ENCODE measurements at places on chromosomes 2 and 18.

- DNase-seq: no peak
Observed at GRCh38 chr2:119280680-119281079, 57.0 kb downstream of the STEAP3 start.

DNA sequence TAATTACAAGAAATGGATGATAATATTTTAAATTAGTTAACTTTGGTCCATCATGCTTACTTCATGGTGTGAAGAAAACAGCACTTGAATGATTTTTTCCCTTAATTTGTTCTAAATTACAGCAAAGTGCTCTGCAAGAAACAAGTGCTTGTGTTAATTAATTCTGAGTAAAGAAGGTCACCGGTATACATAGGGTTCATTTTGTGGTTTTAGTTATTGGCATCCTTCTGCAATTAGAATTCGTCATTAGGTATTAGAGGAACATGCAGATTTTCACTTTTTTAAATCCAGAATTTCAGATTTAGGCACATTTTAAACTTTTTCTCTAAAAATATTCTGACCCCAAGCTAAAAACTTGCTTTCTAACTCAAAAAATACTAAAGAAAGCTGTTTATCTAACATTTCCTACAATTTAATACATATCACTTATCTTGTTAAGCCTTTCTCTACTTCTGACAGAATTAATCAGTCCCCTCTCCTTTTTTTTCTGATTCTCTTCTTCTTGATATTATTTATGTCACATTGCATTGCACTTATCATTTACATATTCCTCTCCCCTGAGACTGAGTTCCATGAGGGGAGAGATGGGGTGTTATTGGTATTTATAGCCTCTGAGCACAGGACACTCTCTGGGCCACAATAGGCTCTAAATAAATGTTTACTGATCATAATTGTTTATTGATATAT is 129.2 kb downstream of the PLA2R1 start:
- no peak for DNase-seq

DNA sequence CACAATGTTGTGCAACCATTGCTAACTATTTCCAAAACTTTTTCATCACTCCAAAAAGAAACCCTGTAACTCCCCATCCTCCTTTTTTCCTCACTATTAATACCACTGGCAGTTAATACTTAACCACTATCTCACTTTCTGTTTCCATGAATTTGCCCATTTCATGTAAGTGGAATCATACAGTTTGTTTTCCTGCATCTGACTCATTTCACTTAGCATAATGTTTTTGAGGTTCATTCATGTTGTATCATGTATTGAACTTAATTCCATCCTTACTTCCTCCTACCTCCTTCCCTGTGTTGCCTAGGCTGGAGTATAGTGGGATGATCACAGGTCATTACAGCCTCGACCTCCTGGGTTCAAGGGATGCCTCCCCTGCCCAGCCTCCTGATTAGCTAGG is 68.3 kb downstream of the FAM117B start:
- DNase-seq: no peak

DNA sequence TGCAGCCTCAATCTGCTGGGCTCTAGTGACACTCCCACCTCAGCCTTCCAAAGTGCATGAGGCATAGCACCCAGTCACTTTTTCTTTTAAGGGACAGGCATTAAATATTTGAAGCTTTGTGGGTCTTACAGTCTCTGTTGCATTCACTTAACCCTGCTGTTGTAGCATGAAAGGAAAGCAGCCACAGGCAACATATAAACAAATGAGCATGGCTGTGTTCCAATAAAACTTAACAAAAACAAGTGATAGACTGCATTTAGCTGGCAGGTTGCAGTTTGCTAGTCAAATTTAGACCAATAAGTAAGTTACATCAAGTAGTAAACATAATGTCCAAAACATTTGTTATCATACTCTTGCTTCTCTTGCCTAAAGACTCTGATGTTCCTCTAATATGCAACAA is 297.3 kb upstream of the MMADHC start:
- no peak for DNase-seq

DNA sequence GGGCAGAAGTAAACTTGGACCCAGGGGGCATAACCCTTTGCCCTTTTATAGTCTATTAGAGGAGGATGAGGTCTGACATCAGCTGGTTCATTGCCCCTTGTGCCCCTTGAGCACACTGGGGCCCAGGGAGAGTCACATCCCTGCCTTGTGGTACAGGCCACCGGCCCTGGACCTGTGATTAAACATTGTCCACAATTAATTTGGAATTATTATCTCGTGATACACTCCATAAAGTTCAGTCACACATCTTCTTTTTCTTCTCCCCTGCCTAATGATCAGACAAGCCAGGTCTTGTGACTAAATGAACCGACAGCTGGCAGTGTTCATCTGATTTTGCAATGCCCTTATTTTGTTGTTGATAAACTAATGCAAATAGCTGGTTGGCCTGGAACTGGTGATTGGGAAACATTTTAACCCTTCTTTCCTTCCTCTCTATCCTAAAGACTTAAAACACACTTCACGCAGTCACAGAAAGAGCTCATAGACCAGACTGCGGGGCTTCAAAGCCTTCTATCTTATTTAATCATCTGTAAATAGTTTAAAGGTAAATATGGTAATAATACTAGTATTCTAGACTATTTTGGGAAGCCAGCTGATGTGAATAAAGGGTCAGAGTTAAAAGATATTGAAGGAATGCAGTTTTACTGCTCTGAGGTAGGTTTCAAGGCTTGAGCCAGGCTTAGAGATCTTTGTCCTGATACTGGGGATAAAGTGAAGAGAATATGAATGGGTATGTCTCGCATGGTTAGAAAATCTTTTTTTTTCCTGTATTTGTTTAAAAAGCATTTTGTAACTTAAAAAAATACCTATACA is 13.4 kb downstream of the IL1R1 start:
- DNase-seq: no peak

- DNase-seq: no peak
Observed at GRCh38 chr2:134359367-134360081, 105.7 kb downstream of the MGAT5 start.

All from CD4-positive, alpha-beta T cell treated with Interleukin-2 at 100 ng/mL for 4 hours (primary cell).